ENCODE measurements at places on chromosomes 12 and 14.

DNA sequence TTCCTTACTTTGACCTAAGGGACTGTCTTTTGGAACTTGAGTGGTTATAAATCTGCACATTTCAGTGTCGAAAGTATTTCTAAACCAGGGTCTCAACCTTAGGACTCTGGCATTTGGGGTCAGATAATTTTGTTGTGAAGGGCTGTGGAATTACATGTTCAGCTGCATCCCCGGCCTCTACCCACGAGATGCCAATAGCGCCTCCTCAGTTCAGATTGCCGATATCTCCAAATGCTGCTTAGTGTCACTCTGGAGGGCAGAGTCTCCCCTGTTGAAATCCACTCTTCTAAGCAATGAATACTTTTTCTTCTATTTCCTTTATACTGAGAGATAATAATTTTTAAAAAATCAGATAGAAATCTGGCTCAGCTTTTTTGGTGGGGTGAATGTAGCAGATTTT, 379.4 kb upstream of the RGS6 start:
- no peak for DNase-seq

- DNase-seq, result no peak
Observed at GRCh38 chr14:36313898-36314297, 6.5 kb downstream of the MBIP start.

DNA sequence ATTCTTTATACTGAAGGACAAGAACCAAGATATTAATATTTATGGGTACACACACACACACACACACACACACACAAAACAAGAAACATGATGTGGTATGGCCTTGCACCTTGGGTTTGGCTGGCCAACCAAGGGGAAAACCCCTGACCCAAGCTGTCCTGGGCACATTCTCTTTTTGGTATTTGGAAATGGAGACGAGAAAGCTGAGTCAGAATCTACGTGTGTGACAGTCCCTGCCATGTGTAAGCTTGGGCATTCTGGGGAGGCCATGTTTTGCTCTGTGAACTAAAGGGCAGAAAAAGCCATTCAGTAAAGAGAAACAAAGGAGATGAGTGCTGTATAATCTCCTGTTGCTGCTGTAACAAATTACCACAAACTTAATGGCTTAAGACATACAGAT, 35.6 kb downstream of the PTGER2 start:
- no peak for DNase-seq

GRCh38 chr14:51533160-51533559, 118.5 kb upstream of the FRMD6 start:
- DNase-seq, result no peak

DNA sequence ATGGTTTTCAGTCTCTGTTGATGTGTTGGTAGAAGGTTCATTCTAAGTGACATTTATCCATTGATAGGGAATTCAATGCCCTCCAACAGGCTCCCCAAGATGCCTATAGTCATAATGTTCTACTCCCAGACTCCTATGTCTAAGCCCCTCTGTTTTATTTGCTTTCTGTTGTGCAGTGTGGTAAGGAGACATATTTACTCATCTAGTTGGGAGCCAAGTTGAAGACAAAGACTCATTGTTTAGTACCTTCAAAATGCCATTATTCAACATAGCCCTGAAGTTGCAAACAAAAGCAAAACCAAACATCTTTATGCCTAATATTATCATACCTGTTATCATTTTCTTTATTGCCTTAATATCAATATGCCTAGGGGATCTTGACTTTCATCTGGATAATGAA, 302.1 kb downstream of the RMST start:
- DNase-seq, result no peak
